ENCODE measurements at places on chromosomes 2 and 18. TPM values are rescaled to one million over a fixed set of nuclear protein-coding genes. Genes with fewer than 3 reads are reported as not detected.

GRCh38 chr18:63869851-63870250 is 17.7 kb upstream of the SERPINB2 start:
- H3K4me1 ChIP-seq, result no peaks in the 10 kb centered on the region
- DNase-seq, result no peak
- H3K27me3 ChIP-seq, result no peaks in the 10 kb centered on the region
- no peak overlapping the region for H3K27ac ChIP-seq

GRCh38 chr18:31606265-31606664 is 14.6 kb downstream of the TTR start:
- DNase-seq, result no peak
- H3K36me3 ChIP-seq, result no peaks in the 10 kb centered on the region
- no peaks in the 10 kb centered on the region for H3K27me3 ChIP-seq
- H3K4me3 ChIP-seq, result no peak overlapping the region
- H3K4me1 ChIP-seq, result 0 out of 2 replicates have a peak, but pooled peaks cover 5% of the 10 kb centered on the region
- no peak overlapping the region for H3K27ac ChIP-seq

DNA sequence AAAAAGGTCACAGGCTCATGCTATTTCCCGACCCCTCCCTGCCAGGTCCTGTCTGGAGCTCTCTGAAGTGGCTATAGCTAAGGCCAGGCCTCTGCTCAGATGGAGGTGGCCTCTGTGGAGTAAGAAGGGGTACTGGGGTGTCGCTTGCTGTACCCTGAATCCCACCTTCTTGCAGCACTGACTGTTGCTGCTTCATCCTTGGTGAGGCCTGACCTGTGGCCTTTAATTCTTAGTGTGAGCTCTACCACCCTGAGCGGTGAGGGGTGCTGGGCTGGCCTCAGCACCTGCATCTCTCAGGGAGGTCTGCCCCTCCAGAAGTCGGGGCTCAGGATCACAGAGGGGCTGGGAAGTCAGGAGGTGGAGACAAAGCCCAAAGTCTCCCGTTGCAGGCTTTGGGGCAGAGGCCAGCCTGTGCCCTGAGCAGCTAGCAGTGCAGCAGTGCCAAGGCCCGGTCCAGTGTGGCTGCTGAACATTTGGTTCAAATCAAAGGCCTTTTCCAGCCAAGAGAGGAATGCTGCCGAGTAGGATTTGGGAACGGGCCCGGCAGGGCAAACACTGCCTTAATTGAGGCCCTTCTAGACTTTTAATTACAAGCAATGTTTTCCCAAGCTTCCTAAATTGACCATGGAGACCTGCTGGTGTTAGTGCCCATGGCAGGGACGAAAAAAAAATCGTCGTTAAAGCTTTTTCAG is 133.5 kb upstream of the HAAO start:
- H3K4me3 ChIP-seq, result no peak overlapping the region
- H3K36me3 ChIP-seq, result no peaks in the 10 kb centered on the region
- no peaks in the 10 kb centered on the region for H3K27me3 ChIP-seq
- DNase-seq, result no peak
- no peak overlapping the region for H3K27ac ChIP-seq

DNA sequence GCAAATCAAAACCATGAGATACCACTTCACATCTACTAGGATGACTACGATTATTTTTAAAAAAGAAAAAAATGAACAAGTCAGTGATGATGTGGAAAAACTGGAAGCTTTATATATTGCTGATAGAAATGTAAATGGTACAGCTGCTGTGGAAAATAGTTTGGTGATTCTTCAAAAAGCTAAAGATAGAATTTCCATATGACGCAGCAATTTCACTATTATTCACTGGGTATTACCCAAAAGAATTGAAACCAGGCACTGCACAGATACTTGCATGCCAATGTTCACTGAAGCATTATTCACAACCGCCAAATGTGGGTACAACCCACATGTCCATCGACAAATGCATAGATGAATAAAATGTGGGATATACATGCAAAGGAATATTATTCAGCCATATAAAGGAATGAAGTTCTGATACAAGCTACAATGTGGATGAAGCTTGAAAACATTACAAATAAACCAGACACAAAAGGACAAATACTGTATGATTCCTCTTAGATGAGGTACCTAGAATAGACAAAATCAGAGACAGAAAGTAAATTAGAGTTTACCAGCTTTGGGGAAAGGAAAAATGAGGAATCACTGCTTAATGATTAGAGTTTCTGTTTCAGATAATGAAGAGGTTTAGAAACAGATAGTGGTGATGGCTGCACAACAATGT is 11.1 kb downstream of the RTTN start:
- peaks cover 57% of the 10 kb centered on the region for H3K36me3 ChIP-seq
- no peaks in the 10 kb centered on the region for H3K27me3 ChIP-seq
- H3K4me3 ChIP-seq, result no peak overlapping the region
- no peak for DNase-seq
- H3K27ac ChIP-seq, result no peak overlapping the region

- H3K36me3 ChIP-seq, result no peaks in the 10 kb centered on the region
- H3K27me3 ChIP-seq, result no peaks in the 10 kb centered on the region
- no peak for DNase-seq
- H3K27ac ChIP-seq, result no peak overlapping the region
These were observed 128.1 kb downstream of the TMEM163 start for GRCh38 chr2:134590679-134591078.

GRCh38 chr2:234996069-234996940 is 44.5 kb downstream of the SH3BP4 start:
- no peak overlapping the region for H3K4me3 ChIP-seq
- H3K36me3 ChIP-seq, result no peaks in the 10 kb centered on the region
- peak overlapping the region; percentile 10 for H3K27ac ChIP-seq

DNA sequence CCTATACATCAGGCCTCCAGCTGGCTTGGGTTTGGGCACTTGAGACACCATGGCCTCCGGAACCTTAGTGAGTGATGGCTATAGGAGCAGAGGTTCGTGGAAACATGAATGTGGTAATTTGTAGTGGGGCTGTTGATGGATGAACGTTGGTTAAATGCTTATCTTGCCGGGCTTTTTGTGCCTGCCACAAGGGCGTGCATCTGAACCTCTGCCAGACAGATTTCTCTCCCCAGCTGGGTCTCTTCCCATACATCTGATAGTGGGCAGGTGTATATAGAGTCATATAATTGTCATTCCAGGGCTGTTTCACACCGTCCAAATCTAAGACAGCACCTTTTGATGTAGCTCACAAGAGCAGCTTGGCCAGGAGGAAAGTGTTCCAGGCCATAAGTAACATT is 14.7 kb downstream of the LAMA3 start:
- no peaks in the 10 kb centered on the region for H3K27me3 ChIP-seq
- DNase-seq, result no peak
- H3K27ac ChIP-seq, result no peak overlapping the region
- peaks cover 11% of the 10 kb centered on the region for H3K4me1 ChIP-seq
- H3K4me3 ChIP-seq, result no peak overlapping the region
- H3K36me3 ChIP-seq, result no peaks in the 10 kb centered on the region

- no peak overlapping the region for H3K4me3 ChIP-seq
- no peak for DNase-seq
- H3K27ac ChIP-seq, result no peak overlapping the region
- no peaks in the 10 kb centered on the region for H3K27me3 ChIP-seq
- peaks cover 2% of the 10 kb centered on the region for H3K36me3 ChIP-seq
These were observed 40.9 kb downstream of the UGP2 start for GRCh38 chr2:63882395-63883105.

DNA sequence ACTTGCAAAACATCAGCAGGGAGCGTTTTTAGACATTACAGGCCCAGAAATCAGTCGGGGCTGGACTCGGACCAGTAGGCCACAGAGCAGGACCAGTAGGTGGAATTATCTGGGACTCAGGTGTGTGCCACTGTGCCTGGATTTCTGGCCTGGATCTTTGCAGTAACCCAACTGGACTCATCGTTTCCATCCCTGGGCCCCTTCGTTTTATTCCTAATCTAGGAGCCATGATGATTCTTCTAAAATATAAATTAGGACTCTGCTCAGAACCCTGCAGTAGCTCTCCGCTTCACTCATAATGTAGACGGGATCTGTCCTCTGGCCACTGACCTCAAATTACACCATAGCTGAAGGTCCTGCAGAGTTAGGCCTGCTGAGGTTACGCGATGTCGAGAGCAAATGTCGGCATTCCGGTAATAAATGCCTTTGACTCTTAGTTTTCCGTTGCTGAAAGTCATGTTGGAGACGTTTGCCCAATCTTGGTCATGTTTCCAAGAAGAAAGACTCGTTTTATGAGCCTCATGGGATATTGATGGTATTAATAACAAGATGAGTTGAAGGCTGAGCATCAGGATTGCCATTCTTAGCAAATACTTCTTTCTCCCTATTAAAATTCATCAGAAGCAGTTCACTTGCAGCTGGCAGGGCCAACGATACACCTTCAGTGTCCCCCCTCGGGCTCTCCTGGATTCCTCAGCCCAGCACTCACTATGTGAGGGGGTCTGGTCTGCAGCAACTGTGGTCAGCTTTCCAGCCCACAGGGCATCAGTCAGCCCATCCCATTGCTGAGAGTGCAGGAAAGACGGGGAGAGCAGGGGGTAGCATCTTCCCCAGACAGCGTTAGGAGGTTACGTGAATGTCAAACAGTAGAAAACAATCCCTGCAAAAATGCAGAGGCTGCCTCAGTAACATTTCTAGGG is 39.9 kb upstream of the KLF11 start:
- DNase-seq, result no peak
- no peak overlapping the region for H3K27ac ChIP-seq
- peaks cover 3% of the 10 kb centered on the region for H3K36me3 ChIP-seq
- no peaks in the 10 kb centered on the region for H3K4me1 ChIP-seq
- no peak overlapping the region for H3K4me3 ChIP-seq

The PXDN gene
- total RNA-seq, result 10.7 TPM

The TCF7L1 gene
- total RNA-seq, result 10.3 TPM

The CBLN2 gene
- total RNA-seq, result not detected
